ENCODE measurements at places on chromosomes 1 and 21. TPM values are rescaled to one million over a fixed set of nuclear protein-coding genes. Genes with fewer than 3 reads are reported as not detected.

DNA sequence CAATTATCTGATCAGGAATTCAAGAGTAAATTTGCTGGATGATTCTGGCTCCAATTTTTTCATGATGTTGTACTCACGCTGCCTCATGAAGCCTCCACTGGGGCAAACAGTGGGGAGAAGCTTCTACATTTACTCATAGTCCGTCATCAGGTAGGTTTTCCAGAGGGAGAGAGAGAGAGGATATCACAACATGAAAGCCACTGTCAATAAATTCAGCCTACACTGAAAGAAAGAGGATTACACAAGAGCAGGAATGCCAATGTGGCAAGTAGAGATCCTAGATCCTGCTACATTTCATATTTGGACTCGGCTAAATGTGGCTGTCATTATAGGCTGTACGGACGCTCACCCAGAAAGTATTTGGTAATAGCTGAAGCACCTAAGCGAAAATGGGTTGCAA lies 819.9 kb downstream of the BRINP3 start:
- DNase-seq = no peak

- no peak for DNase-seq
These were observed 232.0 kb upstream of the PLXNA2 start for GRCh38 chr1:208475951-208476845.

DNA sequence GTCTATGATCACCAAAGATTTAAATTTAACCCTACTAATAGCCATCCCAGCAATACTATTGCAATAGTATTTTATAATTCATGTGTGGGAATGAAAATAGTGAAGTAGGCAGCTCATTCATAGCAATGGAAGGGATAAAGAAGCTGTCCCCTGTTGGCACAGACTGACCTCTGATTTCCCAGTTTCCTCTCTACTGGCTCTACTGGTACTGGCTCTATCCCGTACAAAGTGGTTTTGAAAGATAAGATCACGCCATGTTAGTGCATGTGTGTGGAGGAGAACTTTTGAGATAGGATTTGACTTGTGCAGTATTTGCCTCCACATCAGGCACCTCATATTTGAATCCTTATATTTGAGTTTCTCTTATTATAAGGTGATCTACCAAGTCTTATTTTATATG lies 227.3 kb upstream of the ADGRL2 start:
- no peak for DNase-seq

DNA sequence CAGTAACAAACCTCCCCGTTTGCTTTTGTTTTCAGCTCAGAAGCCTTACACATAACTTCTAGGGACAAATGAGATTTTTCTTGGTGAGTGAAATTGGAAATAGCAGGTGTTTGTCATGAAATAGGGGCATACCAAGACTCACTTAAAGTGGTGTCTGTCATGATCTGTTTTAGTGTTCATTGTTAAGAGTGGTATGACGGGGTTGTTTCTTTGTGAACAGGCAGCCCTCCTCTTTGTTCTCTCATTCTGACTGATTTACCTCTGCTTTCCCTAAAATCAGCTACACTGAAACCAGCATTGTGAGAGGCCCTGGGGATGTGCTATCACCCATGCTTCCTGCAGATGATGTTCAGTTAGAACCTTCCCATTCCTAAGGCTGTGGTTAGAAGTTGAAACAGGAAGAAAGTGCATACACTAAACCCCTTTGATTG lies 2.5 kb upstream of the ERO1B start:
- DNase-seq = no peak

GRCh38 chr1:205748403-205749233 lies 1.4 kb downstream of the NUCKS1 start:
- DNase-seq = no peak

DNA sequence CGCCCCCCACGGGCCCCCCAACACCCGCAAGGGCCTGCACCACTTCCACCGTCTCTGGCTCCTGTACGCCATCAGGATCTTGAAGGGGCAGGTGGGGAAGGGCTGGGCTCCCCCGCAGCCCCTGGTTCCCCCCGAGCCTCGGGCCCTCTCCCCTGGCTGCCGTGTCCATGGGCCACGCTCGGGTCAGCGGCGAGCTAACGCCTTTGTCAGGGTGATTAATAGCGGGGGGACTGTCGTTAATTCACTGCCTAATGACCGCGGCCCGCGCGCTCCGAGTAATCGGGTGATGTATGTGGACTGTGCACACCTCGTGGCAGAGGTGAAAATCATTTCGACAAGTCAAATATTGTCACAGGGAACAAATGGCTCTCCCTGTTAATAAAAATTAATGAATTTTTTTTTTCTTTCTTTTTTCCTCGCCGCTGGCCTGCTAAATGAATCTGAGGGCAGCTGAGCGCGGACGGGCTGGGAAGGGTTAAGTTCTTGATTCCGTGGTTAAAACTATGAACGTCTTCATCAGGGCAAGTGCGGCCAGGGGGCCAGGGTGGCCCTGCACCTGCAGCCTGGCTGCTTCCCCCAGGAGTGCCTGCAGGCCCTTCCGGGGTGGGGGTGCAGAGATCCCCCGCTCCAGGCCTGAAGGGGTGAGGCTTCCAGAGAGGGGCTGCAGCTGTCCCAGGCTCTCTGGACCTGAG lies 100.8 kb downstream of the PRDM16 start:
- no peak for DNase-seq

- DNase-seq = peak; percentile 88
These were observed 3.0 kb downstream of the TRIM46 start for GRCh38 chr1:155176544-155177071.

- no peak for DNase-seq
These were observed 462.7 kb upstream of the DEPDC1 start for GRCh38 chr1:68959461-68960030.

DNA sequence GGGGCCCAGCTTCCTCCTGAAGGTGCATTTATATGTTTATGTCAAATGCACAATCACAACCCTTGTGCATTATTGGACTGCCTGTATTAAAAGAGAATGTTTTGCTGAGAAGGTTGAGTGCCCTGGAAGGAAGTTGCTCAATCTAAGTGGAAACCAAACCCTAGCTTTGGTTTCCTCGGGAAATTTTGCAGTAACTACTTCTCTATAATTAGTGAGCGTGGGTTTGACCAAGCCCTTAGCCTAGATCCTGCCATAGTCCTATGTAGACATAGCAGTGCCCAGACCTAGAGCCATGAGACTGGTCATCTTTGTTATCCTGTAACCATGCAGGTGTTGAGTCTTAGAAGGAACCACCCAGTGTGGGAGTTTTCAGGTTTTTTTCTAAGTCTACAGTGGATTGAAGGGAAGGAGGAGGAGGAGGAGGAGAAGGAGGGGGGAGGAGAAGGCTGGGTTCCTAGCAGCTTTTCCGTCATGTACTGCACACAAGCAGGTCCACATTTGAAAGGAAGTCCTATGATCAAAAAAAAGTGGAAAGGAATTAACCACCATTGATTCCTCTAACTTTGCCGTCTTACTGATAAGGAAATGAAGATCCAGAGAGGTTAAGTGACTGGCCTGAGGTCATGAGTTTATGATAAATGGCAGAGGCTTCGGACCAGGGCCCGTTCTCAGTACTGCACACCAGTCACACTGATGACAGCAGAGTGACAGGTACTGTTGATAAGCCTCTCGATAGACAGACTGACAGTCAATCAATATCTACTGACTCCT lies 72.2 kb upstream of the LYST start:
- no peak for DNase-seq

- DNase-seq = no peak
These were observed 119.8 kb upstream of the PTGFR start for GRCh38 chr1:78370779-78371482.

DNA sequence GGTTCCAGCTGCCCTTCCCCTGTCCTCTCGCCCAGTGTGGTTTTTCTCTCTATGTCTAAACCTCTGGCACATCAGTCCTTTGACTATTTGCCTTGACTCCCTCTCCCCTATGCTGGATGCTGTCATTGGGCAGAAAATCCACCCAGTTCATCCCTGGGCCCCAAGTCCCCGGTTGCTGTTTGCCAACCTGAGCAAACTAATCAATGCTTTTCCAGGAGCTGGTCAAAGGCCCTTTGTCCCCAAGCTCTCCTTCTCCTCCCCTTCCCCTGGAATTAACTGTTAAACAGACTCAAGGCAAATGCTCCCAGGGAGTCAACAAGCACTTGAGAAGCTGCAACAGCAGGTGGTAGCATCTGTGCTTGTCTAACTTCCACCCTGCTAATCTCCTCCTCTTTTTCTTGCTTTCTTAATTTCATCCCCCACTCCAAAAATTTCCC lies 102.7 kb downstream of the LMX1A start:
- no peak for DNase-seq

Gene KLHDC8A
- total RNA-seq = not detected
